ENCODE measurements at places on chromosomes 12 and 14. TPM values are rescaled to one million over a fixed set of nuclear protein-coding genes. Genes with fewer than 3 reads are reported as not detected.

GRCh38 chr12:111407377-111408115 is 1.8 kb downstream of the SH2B3 start:
- no peaks in the 10 kb centered on the region for H3K27me3 ChIP-seq
- H3K4me3 ChIP-seq, result peak overlapping the region; percentile 88

Gene SLC5A8
- total RNA-seq, result not detected

DNA sequence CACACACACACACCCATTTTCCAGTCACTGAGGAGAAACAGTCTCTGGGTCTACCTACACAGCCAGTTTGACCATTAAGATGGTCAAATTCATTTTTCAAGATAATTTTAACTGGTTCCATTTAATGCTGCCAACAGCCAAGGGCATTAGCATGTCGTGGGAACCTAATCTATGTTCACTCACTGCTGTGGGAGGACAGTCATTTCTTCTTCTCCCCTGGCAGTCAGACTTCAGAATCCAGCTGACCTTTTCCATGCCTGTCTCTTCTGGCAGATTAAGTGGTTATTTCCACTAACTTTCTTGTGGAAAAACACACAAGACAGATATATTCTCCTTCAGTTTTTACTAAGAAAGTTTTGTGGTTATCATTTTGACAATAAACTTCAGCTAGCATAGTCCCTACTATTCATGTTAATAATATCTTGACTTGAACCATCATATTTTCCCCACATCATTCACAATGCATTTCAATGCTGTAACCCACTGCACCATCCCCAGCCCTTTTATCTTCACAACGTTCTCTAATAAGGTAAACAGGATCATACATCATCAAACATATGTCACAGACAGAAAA is 82.2 kb downstream of the DAD1 start:
- H3K27ac ChIP-seq, result peak overlapping the region; percentile 98
- no peaks in the 10 kb centered on the region for H3K27me3 ChIP-seq
- H3K4me1 ChIP-seq, result peaks cover 44% of the 10 kb centered on the region
- no peak for DNase-seq
- H3K4me3 ChIP-seq, result peak overlapping the region; percentile 79
- H3K36me3 ChIP-seq, result peaks cover 95% of the 10 kb centered on the region

- H3K27me3 ChIP-seq, result peaks cover 16% of the 10 kb centered on the region
- H3K36me3 ChIP-seq, result peaks cover 2% of the 10 kb centered on the region
- no peak overlapping the region for H3K4me3 ChIP-seq
- H3K27ac ChIP-seq, result no peak overlapping the region
- peaks cover 14% of the 10 kb centered on the region for H3K4me1 ChIP-seq
- no peak for DNase-seq
Measured at GRCh38 chr12:66392266-66392915, 90.1 kb downstream of the HELB start.

DNA sequence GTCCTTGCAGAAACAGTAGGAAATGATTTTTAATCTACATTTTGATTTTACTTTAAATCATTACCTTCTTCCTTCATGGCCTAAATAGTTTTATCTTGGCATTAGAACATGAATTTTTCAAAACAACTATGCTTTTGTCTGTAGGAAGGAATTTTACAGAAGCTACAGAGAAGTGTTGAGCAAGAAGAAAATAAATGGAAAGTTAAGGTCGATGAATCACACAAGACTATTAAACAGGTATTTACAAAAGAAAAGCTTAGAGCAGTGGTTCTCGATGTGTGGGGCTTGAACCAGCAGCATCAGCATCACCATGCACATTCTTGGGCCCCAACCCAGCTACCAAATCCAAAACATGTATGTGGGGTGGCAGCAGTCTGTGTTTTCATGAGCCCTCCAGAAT is 91.6 kb downstream of the KTN1 start:
- peaks cover under 1% of the 10 kb centered on the region for H3K4me1 ChIP-seq
- no peak for DNase-seq
- H3K36me3 ChIP-seq, result peaks cover 35% of the 10 kb centered on the region
- no peaks in the 10 kb centered on the region for H3K27me3 ChIP-seq

All from activated CD4-positive, alpha-beta memory T cell treated with anti-CD3 and anti-CD28 coated beads for 36 hours (primary cell).